GM23338 (cell line): ENCODE measurements at places on chromosomes 3 and 15.
A peak's percentile ranks its signal among the peaks of the same experiment; 100 is the strongest.

DNA sequence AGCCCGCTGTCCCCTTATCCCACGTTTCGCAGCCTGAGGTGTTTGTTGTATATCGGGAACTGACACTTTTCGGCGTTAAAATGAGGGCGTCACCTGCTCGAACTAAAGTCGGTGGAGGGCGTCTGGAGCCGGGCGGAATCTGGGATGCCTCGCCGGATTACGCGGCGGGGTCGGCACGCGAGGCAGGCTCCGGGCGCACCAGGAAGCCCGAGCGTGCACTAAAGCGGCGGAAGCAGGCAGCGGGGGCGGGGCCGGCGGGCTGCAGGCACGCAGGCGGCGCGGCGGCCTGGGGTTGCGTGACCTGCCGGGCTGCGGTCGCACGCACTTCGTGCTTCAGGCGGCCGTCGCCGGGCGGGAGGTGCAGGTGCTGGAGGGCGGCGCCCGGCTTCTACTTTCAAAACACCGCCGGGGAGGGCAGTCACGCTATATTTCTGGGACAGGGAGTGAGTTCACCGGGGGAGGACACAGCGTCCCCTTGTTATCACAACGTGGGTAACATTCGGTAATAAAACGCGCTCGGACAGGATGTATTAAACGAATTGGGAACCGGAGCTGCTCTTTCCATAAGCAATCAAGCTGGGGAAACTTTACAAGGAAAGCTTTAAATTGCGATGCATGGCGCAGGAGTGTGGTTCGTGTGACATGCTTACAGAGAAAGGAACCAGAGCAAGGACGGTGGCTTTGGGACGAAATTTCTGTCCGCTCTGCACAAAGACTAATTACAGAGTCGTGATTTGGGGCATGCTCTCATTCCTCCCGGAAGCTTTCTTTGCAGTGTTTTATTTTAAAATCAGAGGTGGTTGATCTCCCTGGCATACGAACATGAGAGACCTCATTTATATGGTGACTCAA lies 9.1 kb upstream of the LEKR1 start:
- DNase-seq, result peak; percentile 93

GRCh38 chr3:159280386-159281191 lies 478.7 kb downstream of the MFSD1 start:
- DNase-seq, result no peak

DNA sequence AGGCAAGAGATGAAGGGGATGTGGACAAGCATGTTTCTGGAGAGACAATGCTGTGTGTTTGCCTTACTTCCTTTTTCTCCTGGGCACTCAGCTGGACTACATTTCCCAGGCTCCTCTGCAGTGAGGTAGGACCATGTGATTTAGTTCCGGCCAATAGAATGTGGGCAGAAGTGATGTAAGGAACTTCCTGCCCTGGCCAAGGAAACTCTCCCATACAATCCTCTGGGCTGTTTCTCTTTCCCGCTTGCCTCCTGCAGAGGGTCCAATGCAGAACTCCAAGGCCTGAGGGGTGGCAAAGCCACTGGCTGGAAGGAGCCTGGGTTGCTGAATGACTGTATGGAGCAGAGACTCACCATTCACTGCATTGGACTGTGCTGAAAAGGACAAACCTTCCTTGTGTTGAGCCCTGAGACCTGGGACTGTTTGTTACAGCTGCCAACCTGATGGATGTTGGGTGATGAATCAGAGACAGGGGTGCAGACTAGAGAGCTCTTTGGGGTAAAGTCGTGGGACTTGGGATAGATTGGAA lies 82.7 kb upstream of the SLC6A6 start:
- DNase-seq, result peak; percentile 95

DNA sequence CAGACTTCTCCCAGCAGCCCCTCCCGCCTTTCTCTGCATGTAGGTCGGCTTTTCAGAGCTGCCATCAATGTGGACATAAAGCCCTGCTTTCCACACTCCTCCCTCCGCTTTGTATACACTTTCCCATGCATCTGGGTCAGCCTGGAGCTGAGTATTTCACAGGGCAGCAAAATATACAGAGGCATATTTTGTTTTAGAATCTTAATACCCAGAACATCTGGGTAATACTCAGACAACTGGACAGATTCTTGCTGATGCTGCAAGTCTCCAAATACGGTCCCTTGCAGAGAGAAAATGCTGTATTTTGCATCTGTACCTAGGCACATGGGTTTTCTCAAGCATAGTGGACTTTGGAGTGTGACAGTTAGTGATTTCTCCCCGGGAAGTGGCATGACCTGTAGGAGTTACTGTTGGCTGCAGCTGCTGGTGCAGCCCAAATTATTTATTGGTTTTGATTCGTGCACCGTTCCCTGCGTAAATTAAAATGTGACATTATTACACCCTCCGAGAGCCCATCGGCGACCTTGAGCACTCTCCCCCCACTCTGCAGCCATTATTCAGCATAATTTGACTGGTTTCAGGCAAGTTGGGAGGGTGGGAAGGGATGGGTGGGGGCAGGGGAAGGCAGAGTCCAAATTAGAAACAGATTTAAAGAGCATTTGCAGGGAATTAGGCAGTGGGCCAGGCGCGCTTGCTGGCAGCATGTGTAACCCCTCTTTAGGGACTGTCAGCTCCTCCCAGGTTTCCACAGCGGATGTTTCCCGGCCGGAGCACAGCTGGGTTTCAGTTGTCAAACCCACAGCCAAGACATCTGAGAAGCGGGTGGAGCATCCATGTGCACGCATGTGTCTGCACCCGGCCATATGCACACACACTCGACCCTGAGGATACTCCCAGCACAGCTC lies 100.8 kb downstream of the CPN2 start:
- no peak for DNase-seq
